Frontal cortex (tissue), 4 donors: ENCODE measurements at places on chromosomes 11 and 22.

DNA sequence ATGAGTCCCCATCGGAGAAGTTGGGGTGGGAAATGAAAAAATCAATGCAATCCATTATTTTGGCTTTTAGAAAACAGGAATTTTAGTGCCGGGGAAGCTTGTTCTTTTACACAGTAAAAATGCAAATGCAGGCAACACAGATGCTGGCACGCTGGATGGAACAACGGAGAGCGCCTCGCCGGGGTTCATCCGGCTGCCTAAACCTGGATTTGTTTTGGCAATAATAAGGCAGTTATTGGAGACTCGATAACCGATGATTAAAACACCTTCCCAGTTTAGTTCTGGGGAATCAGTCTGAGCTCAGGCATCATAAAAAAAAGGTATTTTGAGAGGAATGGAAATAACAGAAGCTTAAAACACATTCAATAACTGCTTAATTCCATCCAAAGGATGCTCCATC lies 2.9 kb downstream of the DSCAML1 start:
- DNase-seq = no peak

DNA sequence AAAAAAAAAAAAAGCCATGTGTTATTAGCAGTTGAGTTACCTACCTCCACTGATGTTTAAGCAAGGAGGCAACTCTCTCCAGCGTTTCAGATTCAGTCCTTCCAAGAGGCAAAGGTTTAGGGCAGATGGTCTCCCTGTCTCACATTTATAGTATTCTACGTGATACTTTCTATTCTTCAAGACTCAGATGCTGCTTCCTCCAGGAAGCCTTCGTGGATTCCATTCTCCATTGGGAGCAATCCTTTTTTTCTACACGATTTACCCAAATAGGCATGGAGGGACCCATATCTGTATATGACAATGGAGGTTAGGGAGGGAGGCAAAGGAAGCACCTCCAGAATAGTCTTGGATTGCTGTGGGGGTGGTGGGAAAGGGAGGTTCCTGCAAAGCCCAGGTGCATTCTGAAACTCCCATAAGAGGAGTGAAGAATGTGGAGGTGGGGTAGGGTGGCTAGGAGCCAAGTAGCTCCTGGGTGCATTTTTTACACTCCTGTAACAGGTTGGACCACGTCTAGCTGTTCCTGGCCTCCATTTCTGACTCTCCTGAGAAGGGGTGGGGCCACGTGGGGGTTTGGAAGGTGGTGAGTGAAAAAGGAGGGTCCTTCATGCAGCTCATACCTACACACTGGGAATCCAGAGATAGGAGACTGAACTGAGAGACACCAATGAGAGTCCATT lies 16.2 kb downstream of the YPEL4 start:
- DNase-seq = no peak

GRCh38 chr11:113871336-113871735 lies 4.0 kb downstream of the USP28 start:
- no peak for DNase-seq

GRCh38 chr11:111635706-111636045 lies 33.4 kb downstream of the SIK2 start:
- DNase-seq = no peak

GRCh38 chr22:44143105-44143474 lies 37.6 kb upstream of the PARVG start:
- no peak for DNase-seq

DNA sequence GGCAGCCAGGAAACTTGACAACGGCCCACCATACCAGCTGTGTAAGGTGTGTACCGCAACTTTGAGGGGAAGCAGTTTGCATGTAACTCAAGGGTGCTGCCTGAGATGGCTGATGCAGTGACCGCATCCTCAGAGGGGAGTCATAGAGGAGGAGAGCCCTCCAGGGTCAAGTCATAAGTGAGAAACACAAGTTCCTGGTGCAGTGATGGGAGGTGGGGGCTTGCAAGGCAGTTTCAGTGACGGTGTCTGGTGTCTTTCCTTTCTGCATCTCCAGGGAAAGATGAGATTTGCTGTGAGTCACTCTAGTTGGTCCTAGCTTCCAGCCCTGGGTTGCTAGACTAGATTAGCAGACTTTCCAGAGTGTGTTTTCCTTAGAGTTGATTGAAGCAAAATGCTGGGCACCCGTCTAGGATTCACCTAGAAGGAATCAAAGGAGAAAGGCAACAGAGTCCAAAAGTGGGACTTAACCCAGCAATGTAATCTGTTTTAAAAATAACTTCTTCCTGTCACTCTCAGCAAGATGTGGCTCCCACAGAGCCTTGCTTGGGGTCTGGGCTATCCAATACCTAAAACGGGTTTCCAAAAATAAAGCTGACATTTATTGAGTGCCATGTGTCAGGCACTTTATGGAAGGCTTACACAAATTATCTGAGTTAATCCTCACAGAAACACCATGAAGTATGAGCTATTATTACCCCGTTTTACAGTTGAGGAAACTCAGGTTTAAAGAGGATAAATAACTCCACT lies 265.4 kb upstream of the PLET1 start:
- no peak for DNase-seq

DNA sequence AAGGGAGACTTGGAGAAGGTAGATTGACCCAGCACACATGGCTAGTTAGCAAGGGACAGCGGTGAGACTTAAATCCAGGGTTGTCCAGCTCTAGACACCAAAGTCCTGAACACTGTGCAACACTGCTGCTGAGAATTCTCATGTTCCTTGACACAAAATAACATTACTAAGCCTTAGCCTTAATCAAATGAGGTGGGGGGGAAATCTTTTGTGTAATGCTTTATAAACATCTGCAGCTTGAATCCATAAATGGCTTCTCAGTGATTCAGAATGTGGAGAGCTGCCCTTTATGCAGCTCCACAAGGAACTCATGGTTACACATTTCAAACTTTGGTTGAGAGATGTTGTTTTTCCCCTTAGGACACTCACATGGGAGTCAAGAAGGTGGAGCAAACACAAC lies 80.0 kb downstream of the CD44 start:
- no peak for DNase-seq

- DNase-seq = no peak
These were observed 17.4 kb downstream of the HPS4 start for GRCh38 chr22:26466196-26466595.

DNA sequence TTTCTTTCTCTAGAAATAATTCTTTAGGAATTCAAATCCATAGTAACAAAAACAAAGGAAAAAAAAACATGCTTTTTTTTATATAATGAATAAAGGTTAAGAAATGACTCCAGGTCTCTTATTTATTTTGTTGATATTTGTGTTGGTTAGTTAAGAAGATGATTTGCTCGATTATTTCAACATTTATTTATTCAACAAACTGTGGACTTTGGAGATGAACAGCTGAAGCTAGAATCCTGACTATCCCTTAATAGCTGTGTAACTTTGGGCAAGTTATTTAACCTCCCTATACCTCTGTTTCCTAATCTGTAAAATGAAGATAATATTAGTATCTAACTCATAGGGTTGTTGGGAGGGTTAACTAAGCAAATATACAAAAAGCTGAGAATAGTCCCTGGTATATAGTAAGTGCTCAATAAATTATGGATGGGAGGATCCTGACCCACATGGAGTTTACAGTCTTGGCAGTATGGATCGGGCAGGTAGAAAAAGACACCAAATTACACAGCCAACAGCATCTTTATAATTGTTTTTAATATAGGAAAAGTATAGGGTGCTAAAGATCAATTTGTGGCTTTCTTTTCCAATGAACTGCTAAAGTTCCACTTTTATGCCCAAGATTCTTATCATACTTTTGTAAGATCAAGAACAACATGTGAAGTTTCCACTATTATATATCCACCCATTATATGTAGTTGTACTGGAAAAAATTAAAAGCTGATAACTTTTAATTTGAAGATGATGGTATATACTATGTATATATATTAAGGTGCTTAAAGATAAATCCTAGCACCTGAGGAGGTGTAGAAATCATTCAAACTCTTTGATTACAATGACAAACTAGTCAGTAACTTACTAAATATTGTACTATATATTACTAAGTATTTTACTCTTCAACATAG lies 1.3 kb upstream of the CAT start:
- DNase-seq = no peak

DNA sequence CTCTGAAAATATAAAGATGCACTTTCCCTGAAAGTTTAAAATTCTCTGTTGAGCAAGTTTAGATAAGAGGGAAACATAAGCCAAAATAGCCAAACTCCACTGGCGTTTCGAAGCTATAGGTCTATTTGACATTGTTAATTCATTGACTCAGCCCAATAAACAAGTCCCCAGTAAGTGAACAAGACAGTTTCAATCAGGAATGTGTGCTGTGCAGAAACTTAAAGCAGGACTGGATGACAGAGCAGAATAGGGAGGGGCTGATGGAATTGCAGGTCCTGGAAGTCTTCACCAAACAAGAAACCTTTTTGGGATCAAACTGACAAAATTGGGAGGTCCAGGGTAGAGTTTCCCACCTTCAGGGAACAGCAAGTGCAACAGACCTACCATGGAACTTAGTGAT lies 8.9 kb upstream of the KDM4E start:
- DNase-seq = no peak

DNA sequence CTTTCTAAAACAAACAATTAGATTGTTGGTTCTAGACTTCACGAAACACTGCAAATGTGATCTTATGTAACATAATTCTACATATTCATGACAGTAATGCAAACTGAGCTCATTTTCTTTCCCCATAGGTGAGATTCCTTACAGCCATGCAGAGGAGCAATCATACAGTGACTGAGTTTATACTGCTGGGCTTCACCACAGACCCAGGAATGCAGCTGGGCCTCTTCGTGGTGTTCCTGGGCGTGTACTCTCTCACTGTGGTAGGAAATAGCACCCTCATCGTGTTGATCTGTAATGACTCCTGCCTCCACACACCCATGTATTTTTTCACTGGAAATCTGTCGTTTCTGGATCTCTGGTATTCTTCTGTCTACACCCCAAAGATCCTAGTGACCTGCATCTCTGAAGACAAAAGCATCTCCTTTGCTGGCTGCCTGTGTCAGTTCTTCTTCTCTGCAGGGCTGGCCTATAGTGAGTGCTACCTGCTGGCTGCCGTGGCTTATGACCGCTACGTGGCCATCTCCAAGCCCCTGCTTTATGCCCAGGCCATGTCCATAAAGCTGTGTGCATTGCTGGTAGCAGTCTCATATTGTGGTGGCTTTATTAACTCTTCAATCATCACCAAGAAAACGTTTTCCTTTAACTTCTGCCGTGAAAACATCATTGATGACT lies 1.5 kb downstream of the OR9G1 start:
- no peak for DNase-seq

DNA sequence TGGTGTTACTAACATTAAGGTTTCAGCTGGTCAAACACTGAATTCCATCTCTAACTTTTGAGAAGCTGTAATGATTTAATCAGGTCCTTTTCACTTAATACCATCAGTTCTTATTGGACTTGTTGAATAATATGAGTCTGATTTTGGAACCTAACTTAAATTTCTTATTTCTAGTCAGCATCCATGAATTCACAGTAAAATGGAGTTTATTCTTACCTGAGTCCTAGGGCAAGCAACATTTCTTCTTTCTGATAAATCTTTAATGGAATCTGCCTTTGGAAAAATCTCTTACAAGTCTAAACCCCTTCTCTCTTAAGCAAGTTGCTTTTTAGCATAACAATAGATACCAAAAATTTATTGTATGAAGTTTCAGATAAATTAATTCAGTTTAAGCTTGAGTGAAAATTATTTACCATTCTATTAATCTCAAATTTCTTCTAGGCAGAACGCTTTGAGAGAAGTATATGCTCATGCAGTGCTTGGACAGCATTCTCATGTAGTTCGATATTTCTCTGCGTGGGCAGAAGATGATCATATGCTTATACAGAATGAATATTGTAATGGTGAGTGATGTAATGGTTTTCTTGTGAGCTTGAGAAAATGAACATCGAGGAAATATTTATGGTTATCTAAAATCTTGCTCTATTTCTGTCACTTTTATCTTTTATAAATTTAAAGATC lies 3.4 kb downstream of the WEE1 start:
- DNase-seq = no peak

DNA sequence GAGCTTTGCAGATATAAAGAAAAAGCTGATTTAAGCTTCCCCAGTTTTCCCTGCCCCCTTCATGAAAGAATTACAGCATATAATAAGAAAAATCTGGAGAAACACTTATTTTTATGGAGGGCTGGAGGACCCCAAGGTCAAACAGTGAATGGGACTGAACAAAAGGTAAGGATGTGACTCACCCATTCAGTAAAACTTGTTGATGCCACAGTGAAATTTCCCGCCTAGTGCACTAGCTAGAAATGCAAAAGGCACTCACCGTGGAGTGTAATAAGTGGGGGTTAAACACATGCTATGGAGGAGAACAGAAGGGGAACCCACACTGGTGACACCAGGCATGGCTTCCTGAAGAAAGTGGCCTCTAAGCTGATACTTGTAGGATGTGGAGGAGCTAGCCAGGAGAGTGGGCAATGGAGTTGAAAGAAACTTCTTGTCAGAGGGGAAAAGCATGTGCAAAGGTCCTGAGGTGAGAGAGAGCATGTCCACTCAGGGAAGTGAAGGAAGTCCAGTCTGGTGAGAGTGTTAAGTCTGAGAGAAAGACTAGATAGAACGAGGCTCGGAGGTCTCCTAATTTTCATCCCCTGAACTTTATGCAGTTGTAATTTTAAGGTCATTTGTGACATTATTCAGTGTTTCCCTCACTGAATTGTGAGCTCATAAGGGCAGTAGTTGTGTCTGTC lies 77.1 kb downstream of the MIAT start:
- DNase-seq = no peak

GRCh38 chr11:9700105-9700801 lies 36.4 kb downstream of the SWAP70 start:
- no peak for DNase-seq

DNA sequence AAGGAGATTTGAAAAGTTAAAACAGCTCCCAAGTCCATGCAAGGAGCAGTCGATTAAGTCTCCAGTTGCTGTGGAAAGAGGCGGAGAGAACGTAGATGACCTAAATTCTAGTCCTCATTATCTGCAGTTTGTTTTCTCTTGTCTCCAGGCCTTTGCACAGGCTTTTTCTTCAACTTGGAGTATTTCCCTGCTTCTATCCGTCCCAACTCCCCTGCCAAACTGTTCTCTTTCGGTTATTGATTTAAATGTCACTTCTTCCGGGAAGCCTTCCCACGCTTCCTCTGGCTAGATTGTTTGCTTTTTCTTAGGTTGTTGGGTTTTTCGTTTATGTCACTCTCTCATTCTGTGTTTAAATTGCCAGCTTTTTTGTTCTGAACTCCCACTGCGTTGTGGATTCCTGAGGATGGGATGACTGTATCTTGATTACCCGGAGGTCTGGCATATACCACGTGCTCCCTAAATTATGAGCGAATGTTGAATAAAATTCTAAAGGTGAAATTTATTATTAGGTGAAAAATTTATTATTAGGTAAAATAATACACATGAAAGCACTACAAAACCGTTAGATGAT lies 463 bp downstream of the TMEM126B start:
- no peak for DNase-seq
